ENCODE measurements at places on chromosomes 5 and 9. TPM values are rescaled to one million over a fixed set of nuclear protein-coding genes. Genes with fewer than 3 reads are reported as not detected.
A peak's percentile ranks its signal among the peaks of the same experiment; 100 is the strongest.

- peak; percentile 87 for DNase-seq
Observed at GRCh38 chr9:133994353-133995011, 2.4 kb upstream of the VAV2 start.

- DNase-seq, result no peak
Observed at GRCh38 chr5:139683295-139684271, 35.4 kb downstream of the CXXC5 start.

GRCh38 chr5:53326424-53327153 lies 153.8 kb upstream of the FST start:
- DNase-seq, result no peak

GRCh38 chr5:145778144-145778900 lies 56.8 kb downstream of the PRELID2 start:
- DNase-seq, result no peak

GRCh38 chr9:28365020-28365640 lies 791.8 kb upstream of the C9orf72 start:
- no peak for DNase-seq

DNA sequence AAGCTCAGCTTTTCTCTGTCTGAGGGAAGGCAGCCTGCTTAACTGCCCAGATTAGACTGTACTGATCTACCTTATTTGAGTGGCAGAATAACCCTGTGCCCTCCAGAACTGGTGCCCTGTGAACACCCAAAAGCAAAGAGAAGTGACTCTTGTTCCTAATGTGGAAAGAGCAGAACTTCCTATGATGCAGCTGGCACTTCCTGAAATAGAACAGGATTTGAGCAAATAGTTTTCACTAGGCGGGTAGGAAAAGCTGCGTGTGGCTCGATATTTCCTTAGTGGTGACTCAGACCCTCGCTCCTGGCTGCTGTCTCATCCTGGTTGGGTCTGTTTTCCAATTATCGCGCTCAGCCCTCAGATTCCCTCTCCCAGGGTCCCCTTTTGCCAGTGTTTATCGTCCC lies 89.9 kb downstream of the SH3TC2 start:
- no peak for DNase-seq

GRCh38 chr5:55521881-55522280 lies 12.9 kb downstream of the PLPP1 start:
- DNase-seq, result no peak

- DNase-seq, result no peak
Observed at GRCh38 chr5:166883016-166883415, 1408.4 kb upstream of the WWC1 start.

DNA sequence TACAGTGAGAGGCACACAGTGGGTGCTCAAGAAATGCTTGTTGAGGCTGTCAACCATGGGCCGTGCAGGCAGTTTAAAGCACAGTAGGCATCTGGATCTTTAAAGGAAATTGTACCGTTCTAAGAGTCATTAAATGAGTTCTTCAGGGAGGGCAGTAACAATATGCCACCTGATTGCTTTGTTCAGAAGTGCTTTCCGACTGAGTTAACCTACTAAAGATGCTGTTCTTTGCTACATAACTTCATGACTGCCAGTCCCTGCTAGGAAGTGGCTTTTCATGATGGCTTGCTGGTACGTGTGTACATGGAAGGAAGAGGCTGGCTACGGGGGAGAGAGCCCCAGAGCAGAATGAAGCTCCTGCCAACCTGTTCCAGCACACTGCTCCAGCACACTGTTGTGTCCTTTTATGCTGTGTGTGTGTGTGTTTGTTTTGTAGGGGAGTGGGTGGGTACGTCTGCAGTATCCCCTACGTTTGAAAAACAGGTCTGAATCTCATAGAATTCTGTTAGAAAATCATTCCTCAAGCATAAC lies 41.9 kb upstream of the PPP2R2B start:
- no peak for DNase-seq

DNA sequence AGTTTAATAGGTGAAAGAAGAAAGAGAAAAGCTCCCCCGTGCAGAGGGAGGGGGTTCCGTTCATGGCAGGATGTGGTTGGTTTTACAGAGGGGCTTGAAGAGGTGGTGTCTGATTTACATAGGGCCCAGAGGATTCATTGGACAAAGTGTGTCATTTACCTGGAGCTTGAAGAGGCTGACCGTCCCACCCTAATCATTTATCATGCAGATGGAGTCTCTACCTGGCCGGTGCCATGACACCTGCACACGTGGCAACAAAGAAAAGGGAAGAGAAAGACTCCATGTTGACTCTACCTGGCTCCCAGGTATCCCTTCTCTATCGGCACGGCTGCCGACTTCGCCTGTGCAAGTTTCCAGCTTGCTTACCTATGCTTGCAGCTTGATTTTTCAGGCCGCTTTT lies 35.3 kb upstream of the PRRC2B start:
- DNase-seq, result no peak

DNA sequence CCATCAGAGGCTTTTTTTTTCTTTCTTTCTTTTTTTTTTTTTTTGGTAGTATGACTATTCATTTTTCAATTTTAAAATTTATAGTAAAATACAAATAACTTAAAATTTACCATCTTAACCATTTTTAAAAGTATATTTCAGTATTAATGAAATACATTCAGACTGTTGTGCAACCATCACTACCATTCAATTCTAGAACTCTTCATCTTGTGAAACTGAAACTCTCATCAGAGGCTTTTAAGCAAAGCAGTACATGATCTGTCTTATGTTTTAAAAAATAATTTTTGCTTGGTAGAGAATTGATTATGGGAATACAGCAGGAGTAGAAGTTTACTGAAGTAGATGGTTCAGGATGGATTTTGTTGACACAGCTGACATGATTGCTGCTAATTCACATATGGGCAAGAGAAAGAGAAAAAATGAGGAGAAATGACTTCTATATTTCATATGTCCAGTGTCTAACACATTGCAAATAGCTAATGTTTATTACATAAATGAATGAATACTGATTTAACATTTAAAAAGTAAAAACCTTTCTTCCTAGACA lies 13.4 kb downstream of the ELOVL7 start:
- DNase-seq, result no peak

- no peak for DNase-seq
Observed at GRCh38 chr9:77725820-77726219, 77.7 kb upstream of the GNA14 start.

Gene SPATA24
- 12.4 TPM for total RNA-seq

Gene SLC36A2
- total RNA-seq, result not detected

Gene NADK2
- total RNA-seq, result 34.6 TPM

- DNase-seq, result no peak
Observed at GRCh38 chr5:113203916-113204315, 227.3 kb downstream of the DCP2 start.

Gene IFNA17
- total RNA-seq, result not detected

- no peak for DNase-seq
Observed at GRCh38 chr5:122639864-122640263, 135.0 kb upstream of the SNX2 start.

Gene PCDHGC5
- 6.1 TPM for total RNA-seq

DNA sequence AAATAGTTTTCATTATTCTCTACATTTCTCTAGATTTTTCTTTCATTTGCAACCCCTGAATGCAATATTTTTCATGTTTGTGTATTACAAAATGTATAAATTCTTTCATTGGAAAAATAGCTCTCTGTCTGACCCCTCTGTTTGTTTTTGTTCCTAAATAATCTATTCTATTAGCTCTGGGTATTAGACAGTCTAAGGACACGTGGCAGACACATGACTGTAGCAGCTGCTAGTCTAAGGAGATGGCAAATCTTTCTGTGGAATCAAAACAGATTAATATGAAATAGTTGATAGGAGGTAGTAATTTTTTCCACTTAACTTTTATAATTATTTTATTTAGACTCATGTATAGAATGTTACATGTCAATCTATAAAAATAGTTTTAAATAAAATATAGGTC lies 21.4 kb upstream of the SPATA9 start:
- DNase-seq, result no peak

Gene PCDHGC4
- 5.8 TPM for total RNA-seq

- no peak for DNase-seq
Observed at GRCh38 chr5:123882319-123882964, 370.5 kb downstream of the CSNK1G3 start.

- no peak for DNase-seq
Observed at GRCh38 chr9:7770111-7770510, 29.5 kb downstream of the DMAC1 start.

DNA sequence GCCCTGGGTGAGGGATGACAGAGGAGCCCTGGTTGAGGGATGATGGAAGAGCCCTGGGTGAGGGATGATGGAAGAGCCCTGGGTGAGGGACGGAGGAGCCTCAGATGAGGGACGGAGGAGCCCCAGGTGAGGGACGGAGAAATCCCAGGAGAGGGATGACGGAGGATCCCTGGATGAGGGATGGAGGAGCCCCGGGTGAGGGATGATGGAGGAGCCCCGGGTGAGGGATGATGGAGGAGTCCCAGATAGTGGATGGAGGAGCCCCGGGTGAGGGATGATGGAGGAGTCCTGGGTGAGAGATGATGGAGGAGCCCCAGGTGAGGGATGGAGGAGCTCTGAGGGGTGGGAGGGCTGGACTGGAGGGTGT lies 10.9 kb downstream of the PHF2 start:
- peak; percentile 46 for DNase-seq

Gene FSD1L
- 10.8 TPM for total RNA-seq

GRCh38 chr5:170819824-170820223 lies 36.3 kb downstream of the GABRP start:
- no peak for DNase-seq

Gene HACD4
- 0.65 TPM for total RNA-seq
